Activated CD4-positive, alpha-beta T cell treated with anti-CD3 and anti-CD28 coated beads for 4 hours (primary cell): ENCODE measurements at places on chromosomes 4 and X.

DNA sequence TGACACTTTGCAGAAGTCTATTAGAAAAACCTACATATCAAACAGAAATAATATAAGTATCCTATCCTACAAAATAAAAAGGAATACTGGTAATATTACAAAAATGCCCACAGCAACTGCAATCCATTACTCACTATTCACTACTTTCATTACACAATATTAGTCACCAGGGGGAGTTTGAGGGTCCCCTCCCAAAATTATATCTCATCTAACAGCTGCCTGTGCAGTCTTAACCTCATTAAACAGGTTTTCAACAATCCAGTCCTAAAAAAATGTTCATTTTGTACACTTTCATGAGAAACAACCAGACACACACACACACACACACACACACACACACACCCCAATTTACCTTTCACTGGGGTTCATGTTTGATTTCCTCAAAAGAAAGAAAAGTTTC, 2.9 kb downstream of the CLOCK start:
- DNase-seq = no peak

DNA sequence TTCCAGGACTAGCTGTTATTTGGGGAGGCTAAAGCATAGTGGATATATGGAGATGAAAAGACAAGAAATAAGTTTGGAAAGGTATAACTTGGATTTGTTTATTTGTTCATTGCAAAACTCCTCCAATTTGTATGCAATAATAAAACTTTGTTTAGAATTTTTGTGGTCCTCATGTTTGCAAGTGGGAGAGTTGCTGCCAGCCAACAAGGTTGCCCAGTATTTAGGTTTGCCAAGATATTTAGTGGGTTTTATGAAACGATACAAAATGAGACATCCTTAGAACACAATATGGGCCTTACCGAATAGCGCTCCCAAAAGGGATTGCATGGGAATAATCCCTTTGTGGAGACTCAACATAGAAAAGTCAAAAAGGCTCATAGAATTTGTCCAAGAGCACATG, 162.1 kb downstream of the INPP4B start:
- DNase-seq = no peak

- DNase-seq = no peak
Measured at GRCh38 chr4:138565576-138565975, 323.4 kb upstream of the SLC7A11 start.

- DNase-seq = no peak
Measured at GRCh38 chr4:132542228-132542627, 606.9 kb upstream of the PCDH10 start.

- DNase-seq = no peak
Measured at GRCh38 chrX:29233592-29234183, 646.4 kb downstream of the IL1RAPL1 start.
